ENCODE measurements at places on chromosomes 4 and X.

DNA sequence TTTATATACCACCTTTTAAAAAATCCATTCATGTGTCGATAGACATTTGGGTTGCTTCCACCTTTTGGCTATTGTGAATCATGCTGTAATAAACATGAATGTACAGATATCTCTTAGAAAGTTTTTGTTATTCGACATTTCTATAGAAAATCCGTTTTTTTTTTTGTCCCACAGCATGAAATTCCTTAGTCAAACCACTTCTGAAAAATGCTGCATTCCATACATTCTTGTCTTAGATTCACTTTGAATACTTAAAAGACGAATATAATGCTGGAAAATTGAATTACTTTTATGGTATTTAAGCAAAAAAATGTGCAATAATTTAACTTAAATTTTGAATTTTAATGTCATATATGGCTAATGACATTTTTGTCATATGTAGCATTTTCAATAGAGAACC, 1345.5 kb downstream of the TECRL start:
- no peak for DNase-seq

GRCh38 chr4:52910115-52910514, 48.0 kb downstream of the RASL11B start:
- no peak for DNase-seq

GRCh38 chr4:41814565-41814964, 66.0 kb upstream of the PHOX2B start:
- no peak for DNase-seq

DNA sequence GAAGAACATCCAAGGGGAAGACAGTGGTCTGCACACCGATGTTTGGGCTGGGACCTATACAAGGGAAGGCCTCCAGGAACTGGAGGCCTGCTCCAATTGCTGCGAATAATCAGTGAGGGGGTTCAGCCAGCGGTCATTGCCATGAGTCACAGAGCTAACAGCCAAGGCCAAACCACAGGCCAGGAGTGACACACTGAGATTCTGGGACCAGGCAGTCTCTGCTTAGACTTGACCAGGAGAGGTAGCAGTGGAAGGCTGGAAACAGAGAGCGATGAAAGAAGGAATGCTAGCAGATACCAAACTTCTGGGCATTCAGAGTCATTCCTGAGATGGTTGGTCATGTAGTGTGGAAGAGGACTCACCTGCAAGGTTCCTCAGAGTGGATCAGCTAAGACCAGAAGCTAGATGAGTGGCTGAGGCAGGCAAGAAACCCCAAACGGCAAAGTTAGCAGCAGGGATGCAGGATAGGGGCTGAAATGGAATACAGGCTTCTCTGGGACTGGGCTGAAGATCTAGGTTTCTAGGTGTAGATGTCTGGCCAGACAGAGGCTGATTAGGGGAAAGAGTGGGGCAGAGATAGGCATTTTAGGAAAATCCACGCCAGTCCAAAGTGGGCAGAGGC, 54.7 kb downstream of the CNGA2 start:
- DNase-seq, result no peak

GRCh38 chr4:169142391-169142790, 128.4 kb downstream of the SH3RF1 start:
- no peak for DNase-seq

DNA sequence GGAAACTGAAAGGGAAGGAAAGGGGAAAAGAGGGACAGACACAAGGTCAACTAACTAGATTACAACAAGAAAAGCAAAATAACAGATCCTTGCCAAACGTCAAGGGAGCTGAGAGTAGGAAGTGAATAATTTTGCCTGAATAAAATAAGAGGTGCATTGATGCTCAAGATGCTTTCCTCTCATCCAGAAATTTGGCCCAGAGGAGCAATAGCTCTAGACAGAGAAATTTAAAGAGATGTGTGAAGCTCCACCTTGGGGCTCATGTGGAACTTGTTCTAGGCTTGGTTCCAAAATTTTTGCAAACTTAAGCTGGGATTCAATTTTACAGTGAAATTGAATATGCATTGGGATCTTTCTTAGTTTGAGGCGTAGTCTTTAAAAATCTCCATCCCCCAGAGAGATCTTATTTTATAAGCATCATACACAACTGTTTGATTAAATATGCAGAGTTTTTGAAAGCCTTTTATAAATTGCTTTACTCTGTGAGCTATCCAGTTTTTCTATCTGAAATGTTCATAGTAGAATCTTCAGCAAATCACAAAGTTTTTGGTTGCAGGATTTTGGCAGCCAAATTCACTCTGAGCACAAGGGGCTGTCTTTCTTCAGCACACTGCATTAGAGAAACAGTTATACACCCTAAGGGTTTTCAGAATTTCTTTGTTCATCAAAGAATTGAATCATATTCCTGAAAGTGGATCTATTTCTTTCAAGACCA, 1159.5 kb downstream of the ADGRL3 start:
- DNase-seq, result no peak

GRCh38 chr4:13483136-13483767, 888 bp downstream of the RAB28 start:
- DNase-seq, result no peak

DNA sequence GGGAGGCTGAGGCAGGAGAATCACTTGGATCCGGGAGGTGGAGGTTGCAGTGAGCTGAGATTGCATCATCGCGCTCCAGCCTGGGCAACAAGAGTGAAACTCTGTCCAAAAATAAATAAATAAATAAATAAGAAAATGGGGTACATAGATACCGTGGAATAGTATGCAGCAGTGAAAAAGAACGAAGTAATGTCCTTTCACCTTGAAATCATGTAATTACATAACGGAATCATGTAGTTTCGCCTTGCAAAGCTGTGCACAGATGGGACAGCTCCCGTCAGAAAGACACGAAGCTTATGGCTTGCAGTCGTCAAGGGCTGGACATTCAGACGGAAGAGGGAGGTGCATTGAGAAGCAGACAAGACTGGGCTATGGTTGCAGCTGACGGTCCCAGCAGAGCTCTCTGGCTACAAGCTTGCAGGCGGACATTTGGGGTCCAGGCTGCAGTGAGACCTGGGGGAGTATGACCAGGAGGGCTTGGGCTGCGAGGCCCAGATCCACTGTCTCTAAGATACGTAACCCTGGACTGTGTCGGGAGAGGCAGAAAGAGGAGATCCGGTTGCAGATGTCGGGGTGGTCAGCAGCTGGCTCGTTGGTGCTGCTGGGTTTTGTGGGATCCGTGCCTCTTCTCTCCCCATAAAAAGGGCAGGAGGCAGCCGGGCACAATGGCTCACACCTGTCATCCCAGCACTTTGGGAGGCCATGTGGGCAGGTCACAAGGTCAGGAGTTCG, 6.2 kb upstream of the P2RY8 start:
- DNase-seq, result no peak

All from CD4-positive, alpha-beta T cell treated with Interleukin-2 at 100 ng/mL for 4 hours (primary cell).